Stimulated activated CD4-positive, alpha-beta T cell treated with anti-CD3 and anti-CD28 coated beads, Interleukin-4, amount 100 ng/mL, for 24 hours (primary cell): ENCODE measurements at places on chromosomes 4 and X.

GRCh38 chr4:164894702-164895101 lies 17.7 kb downstream of the APELA start:
- no peak for DNase-seq

- no peak for DNase-seq
These were observed 361 bp downstream of the TMEM128 start for GRCh38 chr4:4247696-4248028.

DNA sequence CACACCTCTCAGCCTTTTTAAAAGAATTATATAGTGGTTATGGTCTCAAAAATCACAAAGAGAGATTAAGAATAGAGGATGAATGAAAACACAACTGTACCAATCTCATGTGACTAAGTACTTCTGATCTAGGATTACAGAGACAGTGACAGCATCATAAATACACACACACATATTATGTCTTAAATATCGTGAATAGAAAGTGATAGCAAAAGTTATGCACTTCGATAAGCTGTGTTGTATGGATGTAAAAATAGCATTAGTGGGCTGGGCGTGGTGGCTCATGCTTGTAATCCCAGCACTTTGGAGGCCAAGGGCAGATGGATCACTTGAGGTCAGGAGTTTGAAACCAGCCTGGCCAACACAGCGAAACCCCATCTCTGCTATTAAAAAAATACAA lies 25.0 kb downstream of the GYPA start:
- no peak for DNase-seq

DNA sequence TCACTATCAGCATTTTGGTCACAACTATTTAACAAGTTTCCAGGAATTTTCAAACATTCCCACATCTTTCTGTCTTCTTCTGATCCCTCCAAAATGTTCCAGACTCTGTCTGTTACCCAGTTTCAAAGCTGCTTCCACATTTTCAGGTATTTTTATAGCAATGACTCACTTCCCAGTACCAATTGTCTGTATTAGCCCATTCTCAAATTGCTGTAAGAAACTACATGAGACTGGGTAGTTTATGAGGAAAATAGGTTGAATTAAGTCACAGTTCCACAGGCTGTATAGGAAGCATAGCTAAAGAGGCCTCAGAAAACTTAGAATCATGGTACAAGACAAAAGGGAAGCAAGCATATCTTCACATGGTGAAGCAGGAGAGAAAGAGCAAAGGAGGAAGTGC lies 475.0 kb upstream of the PCDH7 start:
- no peak for DNase-seq

DNA sequence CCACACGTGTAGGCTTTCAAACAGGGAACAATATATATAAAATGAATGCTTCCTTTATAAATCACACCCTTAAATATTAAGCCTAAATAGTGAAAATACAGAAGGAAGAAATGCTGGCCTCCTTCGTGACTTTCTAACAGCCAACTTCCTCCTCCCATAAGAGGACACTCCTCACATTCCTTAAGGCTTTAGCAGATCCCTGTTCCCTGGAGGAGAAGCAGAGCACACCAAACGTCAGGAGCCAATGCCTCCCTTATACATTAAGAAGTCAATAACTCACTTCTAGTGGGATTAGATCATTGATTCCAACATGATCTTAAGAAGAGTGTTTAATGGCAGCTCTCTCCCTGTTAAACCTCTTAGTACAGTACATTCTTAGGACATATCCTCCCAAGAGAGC lies 108.4 kb upstream of the FAM241A start:
- no peak for DNase-seq

- no peak for DNase-seq
These were observed 687.0 kb upstream of the EPHA5 start for GRCh38 chr4:66357316-66357715.

GRCh38 chr4:158129694-158130093 lies 43.1 kb downstream of the GASK1B start:
- no peak for DNase-seq

- no peak for DNase-seq
These were observed 1017.6 kb upstream of the HS3ST1 start for GRCh38 chr4:12446256-12446655.

DNA sequence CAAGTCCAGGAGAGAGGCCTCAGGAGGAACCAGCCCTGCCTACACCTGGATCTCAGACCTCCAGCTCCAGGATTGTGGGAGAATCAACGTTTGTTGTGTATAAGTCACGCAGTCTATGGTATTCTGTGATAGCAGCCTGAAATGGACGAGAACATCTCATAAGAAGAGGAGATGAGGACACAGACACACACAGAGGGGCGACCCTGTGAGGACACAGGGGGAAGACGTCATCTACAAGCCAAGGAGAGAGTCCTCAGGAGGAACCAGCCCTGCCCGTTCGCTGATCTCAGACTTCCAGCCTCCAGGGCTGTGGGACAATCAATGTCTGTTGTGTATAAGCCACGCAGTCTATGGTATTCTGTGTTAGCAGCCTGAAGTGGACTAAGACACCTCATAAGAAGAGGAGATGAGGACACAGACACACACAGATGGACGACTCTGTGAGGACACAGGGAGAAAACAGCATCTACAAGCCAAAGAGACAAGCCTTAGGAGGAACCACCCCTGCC lies 20.3 kb downstream of the P2RY8 start:
- DNase-seq = no peak

GRCh38 chrX:31608638-31609037 lies 536.8 kb upstream of the FTHL17 start:
- no peak for DNase-seq

DNA sequence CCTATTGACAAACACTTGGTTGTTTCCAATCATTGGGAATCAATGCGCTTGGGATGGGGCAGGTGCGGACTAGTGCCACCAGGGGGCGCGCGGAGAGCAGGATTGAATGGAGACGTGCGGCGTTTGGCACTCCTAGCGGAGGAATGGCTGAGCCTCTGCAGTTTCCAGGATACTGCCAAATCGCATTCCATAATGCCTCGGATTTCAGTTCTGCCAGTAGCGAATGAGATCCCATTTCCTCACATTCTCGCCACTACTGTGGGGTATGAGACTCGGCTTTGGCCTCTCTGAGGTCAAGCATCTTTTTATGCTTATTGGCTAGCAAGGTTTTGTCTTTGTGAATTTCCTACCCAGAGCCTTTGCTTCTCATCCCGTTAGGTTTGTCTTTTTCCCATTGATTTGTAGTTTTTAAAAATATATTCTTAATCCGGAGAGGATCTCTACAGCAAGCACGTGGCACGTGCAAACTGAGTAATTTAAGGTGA lies 28.7 kb downstream of the CLDN34 start:
- peak; percentile 75 for DNase-seq

DNA sequence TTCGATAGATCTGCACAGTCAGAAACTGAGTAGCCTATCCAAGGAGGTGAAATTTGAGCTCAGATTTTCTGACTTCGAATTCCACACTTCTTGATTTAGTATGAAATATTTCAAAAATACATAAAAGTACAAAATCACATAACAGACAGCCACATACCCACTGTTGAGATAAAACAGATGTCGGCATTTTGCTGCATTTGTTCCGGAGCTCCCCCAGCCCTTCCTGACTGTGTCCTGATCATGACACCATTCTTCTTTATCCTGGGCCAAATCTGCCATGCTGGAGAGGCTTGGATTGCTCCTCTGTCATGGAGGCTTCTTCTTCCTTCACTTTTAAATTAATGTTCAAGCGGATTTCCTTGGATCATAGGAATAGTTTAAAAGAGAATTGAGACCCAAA lies 124.2 kb upstream of the RBPJ start:
- no peak for DNase-seq

GRCh38 chr4:13118633-13119032 lies 365.5 kb downstream of the RAB28 start:
- DNase-seq = no peak

- no peak for DNase-seq
These were observed 37.4 kb downstream of the CCKAR start for GRCh38 chr4:26452565-26453531.

GRCh38 chrX:142001934-142002333 lies 98.2 kb downstream of the MAGEC1 start:
- DNase-seq = no peak

- no peak for DNase-seq
These were observed 94.7 kb upstream of the NAP1L5 start for GRCh38 chr4:88792268-88792781.

DNA sequence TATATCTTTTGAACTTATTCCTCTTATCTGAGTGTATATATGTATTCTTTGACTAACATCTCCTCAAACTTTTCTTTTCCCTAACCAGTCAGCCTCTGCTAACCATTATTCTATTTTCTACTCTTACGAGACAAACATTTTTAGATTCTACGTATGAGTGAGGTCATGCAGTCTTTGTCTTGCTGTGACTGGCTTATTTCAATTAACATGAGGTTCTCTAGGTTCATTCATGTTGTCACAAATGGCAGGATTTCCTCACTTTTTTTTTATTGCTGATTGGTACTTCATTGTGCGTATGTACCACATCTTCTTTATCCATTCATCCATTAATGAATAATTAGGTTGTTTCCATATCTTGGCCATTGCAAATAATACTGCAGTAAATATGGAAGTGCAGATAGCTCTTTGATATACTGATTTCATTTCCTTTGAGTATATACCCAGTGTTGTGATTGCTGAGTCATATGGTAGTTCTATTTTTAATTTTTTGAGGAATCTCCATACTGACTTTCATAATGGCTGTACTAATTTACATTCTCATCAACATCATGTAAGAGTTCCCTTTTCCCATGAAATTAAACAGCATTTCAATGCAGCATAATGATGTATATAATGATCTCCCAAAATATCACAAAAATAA lies 80.1 kb downstream of the HS3ST1 start:
- DNase-seq = no peak

- no peak for DNase-seq
These were observed 76.4 kb downstream of the NBDY start for GRCh38 chrX:56805399-56805798.

GRCh38 chr4:20195071-20195885 lies 56.4 kb upstream of the SLIT2 start:
- DNase-seq = no peak

- peak; percentile 18 for DNase-seq
These were observed 62.5 kb downstream of the ASB9 start for GRCh38 chrX:15207384-15207783.

- DNase-seq = no peak
These were observed 69.7 kb upstream of the PPARGC1A start for GRCh38 chr4:23959396-23960148.

- no peak for DNase-seq
These were observed 16.1 kb upstream of the HPF1 start for GRCh38 chr4:169773889-169774288.

DNA sequence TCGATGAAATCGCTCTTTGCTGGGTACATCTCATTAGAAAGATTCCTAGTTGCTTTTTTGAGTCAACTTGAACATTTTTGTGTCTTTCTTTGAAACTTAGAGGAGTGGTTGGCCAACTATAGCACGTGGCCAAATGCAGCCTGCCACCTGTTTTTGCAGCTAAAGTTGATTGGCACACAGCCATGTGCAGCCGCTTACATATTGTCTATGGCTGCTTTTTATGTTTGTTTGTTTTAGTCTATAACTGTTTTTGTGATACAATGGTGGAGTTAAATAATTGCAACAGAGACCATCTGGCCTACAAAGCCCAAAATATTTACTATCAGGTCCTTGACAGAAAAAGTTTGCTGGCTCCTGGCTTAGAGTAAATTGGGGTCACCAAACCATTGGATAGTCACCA lies 86.3 kb downstream of the CLCN4 start:
- no peak for DNase-seq

DNA sequence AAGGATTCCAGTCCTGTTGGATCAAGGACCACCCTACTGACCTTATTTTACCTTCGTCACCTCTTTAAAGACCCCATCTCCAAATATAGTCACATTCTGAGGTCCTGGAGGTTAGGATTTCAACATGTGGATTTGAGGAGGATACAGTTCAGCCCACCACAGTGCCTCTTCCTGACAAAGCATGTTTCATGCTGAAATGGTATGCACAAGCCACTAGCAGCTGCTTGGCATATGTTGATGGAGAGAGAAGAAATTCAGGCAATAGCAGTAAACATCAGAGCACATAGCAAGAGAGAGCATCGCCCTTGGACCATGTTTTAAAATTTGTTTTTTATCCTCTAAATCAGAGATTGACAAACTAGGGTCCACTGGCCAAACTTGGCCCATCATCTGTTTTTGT lies 172.1 kb downstream of the PRKX start:
- no peak for DNase-seq

- no peak for DNase-seq
These were observed 733.3 kb downstream of the RPA4 start for GRCh38 chrX:97616883-97617530.

GRCh38 chrX:119636419-119636818 lies 30.2 kb upstream of the NKRF start:
- DNase-seq = no peak

DNA sequence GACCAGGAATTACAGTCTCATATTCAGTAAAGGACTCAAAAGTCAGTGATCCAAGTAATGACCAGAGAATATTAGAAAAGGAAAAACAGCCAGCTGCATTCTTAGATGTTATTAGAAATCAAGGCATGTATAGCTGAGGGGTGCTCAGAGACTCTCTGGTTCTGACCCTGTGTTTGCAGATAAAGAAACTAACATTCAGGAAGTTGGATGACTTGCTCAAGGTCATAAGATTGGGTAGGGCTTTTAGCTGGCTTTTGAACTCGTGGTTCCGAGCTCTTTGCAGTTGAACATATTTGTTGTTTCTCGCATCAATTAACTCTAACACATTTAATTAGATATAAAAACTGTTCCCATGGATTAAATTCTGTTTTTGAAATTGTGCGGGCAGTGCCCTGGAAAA lies 62.5 kb upstream of the ENPP6 start:
- no peak for DNase-seq

DNA sequence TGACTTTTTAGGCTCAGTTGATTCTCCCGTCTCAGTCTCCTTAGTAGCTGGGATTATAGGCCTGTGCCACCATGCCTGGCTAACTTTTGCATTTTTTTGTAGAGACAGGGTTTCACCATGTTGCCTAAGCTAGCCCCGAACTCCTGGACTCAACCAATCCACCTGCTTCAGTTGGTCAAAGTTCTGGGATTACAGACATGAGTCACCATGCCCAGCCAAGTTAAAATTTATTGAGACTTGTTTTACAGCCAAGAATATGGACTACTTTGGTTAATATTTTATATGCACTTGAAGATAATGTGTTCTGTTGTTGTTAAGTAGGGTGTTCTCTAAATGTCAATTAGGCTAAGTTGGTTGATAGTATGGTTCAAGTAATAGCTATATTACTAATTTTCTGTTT lies 58.7 kb downstream of the CYTL1 start:
- DNase-seq = no peak

- DNase-seq = no peak
These were observed 83.1 kb downstream of the TEX13C start for GRCh38 chrX:125402807-125403206.

GRCh38 chr4:20106921-20107320 lies 144.8 kb upstream of the SLIT2 start:
- no peak for DNase-seq
